ENCODE measurements at places on chromosomes 2 and 18.

GRCh38 chr18:44321868-44322590 lies 358.7 kb upstream of the SETBP1 start:
- DNase-seq, result no peak

- DNase-seq, result no peak
Observed at GRCh38 chr18:61544178-61544577, 210.9 kb downstream of the CDH20 start.

- no peak for DNase-seq
Observed at GRCh38 chr18:12768625-12769024, 65.8 kb downstream of the PSMG2 start.

GRCh38 chr2:86790676-86791572 lies at the start of gene CD8A:
Gene CD8A (minus strand): TSS chr2:86790913. CDS start chr2:86790825, 88 bp downstream.
- peak; percentile 42 for DNase-seq
